Activated T-cell treated with anti-CD3 and anti-CD28 coated beads for 1 hour (primary cell): ENCODE measurements at places on chromosomes 2 and 18.

DNA sequence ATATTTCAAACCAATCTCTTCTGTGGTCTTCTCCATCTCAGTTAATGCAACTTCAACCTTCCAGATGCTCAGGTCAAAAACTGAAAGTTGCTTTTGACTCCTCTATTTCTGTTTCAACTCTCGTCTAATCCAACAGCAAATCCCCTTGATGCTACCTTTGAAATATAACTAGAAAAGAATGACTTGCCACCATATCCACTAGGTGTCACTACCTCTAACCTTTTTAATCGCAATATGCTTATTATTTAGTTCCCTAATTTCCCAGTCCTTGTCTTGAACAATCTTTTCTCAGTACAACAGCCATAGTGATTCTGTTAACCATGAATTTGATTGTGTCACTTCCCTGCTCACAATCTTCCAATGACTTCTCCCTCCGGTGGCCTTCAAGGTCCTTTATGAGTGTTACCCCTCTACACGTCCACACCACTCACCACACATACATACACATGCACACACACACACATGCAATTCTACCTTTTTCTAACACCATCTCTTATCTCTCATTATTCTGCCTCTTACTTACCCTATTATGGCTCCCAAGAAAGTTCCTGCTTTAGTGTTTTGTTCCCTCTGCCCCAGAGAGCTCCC is 245.5 kb upstream of the KCNJ3 start:
- no peak for DNase-seq

DNA sequence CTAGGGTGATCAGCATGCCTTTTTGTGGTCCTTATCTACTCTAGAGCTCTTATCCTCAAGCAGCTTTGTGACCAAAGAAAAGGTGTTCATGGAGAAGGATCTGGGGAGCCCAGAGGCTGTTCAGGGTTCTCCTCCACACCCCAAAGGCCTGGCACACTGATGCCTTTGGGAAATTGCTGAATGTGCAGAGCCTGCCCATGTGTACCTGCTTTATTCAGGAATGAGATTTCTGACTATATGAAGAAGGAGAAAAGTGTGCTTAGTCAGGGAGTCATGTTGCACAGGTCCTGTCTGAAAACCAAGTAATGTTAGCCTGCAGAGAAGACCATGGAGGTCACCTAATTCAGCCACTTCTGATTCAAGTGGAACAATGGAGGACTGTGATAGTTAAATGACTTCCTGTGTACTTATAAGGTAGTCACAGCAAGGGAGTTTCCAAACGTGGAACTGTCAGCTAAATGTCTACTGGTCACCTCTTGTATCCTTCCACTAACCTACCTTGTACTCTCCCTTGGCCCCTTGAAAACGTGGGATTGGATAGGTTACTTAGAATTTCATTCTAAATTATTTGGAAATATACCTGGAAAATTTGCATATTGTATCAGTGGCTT is 81.3 kb downstream of the LIMS1 start:
- no peak for DNase-seq

- no peak for DNase-seq
These were observed 3.3 kb upstream of the ZBTB7C start for GRCh38 chr18:48412339-48412929.

- DNase-seq: no peak
These were observed 478.7 kb upstream of the POU3F3 start for GRCh38 chr2:104375206-104375605.

- DNase-seq: no peak
These were observed 55.3 kb upstream of the SERPINE2 start for GRCh38 chr2:224094413-224094812.

- DNase-seq: no peak
These were observed 254.4 kb downstream of the BCL2 start for GRCh38 chr18:63065172-63065571.

DNA sequence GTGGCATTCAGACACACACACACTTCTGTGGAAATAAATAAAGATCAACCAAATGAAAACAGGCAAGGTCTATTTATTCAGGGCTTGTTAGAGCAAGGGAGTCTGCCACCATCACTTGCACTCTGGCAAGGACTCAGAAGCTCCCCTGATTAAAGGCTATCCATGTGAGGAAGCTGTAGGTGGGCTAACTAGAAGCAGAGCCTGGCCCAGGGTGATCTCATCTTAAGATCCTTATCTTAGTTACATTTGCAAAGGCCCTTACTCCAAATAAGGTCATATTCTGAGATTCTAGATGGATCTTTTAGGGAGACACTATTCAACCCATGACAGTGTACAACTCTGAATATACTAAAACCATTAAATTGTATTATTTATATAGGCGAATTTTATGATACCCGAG is 190.0 kb upstream of the SRD5A2 start:
- no peak for DNase-seq

DNA sequence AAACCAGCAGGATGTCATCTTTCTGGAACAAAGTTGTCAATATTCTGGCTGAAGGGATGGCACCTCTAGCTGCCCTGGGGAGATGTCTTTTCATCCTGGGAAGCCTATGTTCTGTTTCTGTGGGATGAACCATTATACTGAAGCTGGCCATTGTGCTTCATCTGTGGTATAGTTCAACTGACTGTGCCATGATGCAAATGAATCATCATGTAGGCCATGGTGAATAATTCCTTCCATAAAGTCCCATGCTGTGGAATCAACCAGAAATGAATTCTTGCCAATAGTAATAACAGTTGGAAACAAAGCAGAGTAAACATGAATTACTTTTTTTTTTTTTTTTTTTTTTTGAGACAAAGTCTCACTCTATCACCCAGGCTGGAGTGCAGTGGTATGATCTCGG is 64.1 kb upstream of the CNGA3 start:
- no peak for DNase-seq

DNA sequence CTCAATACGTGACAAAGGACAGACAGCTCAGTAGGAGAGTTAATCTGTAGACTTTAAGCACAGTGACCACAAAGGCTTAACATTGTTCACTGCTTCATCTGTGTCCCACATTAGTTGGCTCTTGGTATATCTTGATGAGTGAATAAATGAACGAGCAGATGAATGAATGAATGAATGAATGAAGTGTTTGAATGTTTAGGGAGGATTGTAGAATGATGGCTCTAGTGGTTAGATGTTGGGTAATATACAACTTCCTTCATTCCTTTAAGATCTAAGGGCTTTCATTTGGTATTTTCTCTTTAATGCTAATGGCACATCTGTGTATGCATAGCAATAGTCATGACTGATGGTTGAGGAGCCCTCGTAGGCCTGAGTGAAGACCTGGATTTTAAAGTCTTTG is 40.5 kb downstream of the ZNF407 start:
- DNase-seq: no peak

DNA sequence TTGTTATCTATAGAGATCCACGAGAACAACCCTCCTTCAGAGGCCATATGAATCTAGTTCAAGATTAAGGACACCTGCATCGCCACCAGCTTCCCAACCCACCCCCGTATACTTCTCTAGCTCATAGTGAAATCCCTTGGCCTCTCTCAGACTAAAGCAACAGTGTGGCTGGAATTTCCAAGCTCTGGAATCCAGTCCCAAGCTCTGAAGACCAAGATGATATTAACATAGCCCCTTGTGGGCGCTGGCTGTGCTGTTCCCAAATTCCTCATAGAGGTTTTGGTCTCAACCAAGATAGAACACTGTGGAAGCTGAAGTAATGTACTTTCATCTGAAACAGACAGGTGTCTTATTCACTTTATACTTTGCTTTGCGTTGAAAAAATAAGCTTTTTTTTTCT is 139.6 kb downstream of the MAP2 start:
- no peak for DNase-seq

GRCh38 chr2:203808046-203808750 is 59.4 kb upstream of the CTLA4 start:
- DNase-seq: no peak

DNA sequence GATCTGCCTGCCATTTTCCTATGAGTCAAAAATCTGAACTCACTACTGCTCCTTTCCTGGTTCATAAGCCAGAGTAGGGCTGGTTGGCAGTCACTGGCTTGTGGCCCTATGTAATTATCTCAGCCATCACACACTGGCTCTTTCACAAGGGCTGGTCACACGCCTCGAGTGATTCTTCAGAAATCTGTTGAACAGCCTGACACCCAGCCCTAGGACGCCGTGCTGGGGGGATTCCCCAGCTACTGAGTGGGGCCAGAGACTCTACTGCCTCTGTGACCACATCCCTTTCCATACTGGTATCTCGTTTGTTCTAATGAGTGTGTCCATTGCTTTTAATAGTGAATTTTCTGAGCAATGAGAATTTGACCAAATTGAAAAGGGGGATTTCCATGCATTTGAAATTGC is 45.8 kb upstream of the RBM44 start:
- no peak for DNase-seq

- DNase-seq: no peak
These were observed 4.0 kb upstream of the RTN4 start for GRCh38 chr2:55054106-55054875.

DNA sequence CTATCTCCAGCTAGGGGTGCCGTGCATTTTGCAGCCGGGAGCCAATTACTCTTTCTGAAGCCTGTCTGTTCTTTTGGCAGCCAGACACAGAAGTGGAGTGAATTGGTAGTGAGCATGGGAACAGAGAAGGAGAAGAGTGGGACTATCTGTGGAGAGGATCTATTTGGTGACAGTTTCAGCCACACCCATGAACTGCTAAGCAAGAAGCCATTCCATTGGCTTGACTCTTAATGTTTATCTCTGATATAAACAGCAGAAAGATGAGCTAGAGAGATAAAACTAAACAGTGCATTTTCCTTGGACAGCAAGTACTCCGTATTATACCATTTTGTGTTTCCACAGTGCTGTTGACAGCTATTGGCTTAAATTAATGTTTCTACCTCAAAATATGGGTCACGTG is 259.6 kb upstream of the THUMPD2 start:
- no peak for DNase-seq

GRCh38 chr18:25062720-25063119 is 289.2 kb downstream of the ZNF521 start:
- DNase-seq: no peak

GRCh38 chr18:13359210-13359609 is 140.7 kb downstream of the LDLRAD4 start:
- no peak for DNase-seq

DNA sequence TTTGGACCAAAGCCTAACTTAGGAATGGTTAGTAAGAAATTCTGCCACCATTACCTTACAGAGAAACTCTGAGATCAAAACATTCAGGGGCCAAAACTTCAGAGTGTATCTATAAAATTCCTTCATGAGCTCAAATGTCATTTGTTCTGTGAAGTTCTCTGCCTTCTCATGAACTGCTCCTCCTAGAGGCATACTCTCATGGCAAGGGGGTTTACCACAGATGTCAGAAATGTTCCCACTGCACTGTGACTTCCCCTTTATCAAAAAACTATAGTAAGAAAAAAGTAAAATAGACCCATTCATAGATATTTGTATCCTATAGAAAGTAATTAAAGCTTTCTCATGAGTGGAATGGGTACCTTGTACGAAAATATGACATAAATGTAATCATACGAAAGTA is 68.5 kb downstream of the USP40 start:
- DNase-seq: no peak

DNA sequence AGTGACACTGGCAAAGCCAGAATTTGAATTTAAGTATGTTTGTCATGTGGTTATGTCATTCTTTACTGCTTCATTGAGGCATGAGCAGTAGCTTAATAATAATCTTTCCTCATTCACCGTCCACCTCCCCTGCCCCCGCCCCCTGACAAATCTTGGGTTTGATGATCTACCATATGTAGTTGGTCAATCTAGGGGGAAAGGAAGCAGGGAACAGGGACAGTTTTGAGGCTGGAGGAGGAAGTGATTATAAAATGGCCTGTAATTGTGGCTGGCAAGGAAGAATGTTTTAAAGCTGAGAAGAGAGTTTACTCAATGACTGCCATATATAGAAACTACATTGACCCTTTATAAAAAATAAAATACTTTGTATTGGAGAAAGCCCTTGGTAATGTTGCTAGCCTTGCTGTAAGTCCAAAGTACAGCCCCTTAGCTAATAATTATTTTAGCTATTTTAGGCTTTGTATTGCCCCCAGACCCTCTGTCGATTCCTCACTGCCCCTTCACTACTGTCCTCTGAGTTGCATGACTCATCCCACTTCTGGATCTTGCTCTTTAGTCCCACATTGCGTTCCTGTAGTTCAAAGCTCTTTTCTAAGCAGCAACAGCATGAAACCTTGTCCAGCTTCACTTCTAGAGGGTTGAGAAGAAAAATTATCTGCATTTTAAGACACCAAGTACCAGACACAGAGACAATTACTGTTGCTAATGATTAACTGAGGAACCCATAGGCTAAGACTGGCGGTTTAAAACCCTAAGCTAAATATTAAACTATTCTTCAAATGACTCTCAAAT is 38.4 kb downstream of the PELI1 start:
- no peak for DNase-seq

GRCh38 chr2:68225119-68225632 is 27.2 kb downstream of the PPP3R1 start:
- DNase-seq: no peak

DNA sequence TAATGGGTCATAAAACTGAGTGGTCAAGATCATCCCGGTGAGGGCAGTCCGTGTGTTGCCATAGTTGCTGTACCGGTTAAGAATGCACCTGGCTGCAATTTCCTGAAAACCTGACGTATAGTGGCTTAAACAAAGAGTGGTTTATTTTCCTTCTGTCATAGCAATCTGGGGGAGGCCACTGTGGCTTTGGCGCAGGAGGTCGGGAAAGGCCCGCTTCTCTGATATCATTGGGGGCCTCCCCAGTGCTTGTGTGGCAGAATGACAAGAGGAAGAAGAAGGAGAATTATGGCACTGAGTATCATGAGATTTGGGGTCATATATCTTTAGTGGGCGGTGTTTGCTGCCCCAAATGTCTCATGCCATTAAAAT is 4.4 kb downstream of the C2orf92 start:
- no peak for DNase-seq

GRCh38 chr2:147657086-147658000 is 187.5 kb upstream of the ACVR2A start:
- no peak for DNase-seq

DNA sequence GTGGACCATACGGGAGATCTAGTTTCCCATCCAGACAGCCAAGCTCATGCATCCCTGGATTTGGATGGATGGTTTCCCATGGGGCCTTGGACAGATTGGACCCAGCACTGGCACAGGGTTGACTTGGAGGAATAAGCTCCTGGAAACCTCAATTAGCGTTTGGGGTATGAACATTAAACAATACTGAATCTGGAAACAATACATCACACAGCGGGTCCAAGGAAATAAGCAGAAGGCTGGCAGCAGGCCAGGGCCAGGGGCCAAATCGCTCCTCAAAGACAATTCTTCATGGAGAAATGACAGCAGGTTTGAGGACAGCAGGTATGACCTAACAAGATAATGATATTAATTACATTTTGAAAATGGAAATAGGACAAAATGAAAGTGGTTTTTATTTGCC is 540.6 kb downstream of the RIT2 start:
- DNase-seq: no peak

DNA sequence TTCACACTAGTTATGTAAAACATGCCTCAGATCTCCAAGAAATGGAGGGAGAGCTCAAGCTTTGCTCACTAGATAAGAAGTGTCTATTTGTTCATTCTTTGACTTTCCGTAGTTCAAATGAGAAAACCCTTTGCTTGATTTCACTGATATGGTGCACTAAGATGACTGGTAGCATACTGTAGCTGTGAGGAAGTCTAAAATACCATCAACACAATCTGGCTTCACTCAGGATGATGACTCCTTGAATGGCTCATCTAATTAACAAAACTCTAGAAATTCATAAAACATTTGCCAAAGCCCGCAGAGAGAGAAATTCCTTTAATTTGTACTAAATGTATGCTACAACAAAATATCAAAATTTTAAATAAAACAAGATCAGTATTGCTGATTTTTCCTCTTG is 152.8 kb upstream of the STK17B start:
- no peak for DNase-seq
